Neuronal stem cell (in vitro differentiated cells): ENCODE measurements at places on chromosomes 2 and 18.

DNA sequence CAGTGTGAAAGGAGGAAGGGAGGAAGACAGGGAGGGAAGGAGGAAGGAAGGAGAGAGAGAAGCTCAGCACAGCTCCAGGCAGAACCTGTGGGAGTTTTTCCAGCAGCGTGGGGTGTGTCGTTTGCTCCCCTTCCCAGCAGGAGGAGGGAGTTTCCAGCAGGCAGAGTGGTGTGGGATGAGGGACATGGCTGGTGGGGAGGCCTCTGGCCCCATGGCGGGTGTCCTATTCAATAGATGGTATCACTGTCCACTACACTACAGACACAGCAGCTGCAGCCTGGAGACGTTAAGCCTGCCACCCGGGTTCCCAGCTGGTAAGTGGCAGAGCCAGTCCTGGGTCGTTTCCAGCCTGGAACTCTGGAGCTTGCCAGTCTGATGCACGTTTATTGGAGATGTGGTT is 44.7 kb downstream of the GLI2 start:
- DNase-seq: no peak

DNA sequence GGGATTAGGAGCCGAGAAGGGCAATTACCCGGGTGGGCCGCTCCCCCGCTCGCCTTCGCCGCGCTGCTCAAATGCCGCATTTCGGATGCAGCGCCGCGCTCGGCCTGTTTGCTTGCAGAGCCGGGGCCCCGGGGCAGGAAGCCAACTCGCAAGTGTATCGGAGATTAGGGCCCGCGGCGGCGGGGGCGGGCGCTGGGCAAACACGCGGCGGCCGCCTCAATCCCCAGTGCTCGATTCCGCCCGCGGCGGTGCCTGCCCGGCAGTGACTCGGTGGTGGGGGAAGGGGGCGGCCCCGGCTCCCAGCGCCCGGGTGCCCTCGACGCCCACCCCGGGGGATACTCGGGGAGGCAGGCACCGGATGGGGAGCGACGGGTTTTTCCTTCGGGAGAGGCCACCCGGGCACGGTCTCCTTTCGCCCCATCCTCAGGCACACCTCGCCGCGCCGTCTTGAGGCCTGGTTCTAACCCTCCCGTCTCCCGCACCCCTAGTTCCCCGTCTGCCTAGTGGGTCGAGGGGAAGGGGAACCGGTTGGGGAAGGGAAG is 26.6 kb upstream of the NOTO start:
- peak; percentile 54 for DNase-seq

DNA sequence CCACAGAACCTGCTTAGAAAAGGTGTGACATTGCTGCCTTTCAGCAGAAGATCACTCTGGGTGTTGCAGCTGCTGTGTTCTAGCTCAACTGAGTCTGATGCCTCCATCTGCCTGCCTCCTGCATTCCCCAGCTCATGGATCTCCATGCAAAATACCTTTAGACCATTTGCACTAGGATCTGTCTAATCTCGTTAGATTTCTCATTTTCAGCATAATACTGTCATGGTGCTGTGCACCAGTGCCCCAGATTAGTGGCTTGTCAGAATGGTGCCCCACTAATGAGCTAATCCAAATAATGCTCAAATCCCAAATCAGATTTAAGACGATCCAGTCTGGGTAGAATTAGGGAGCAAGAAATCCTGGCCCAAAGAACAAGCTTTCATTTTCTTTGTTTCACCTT is 284.4 kb upstream of the PARD3B start:
- DNase-seq: no peak

DNA sequence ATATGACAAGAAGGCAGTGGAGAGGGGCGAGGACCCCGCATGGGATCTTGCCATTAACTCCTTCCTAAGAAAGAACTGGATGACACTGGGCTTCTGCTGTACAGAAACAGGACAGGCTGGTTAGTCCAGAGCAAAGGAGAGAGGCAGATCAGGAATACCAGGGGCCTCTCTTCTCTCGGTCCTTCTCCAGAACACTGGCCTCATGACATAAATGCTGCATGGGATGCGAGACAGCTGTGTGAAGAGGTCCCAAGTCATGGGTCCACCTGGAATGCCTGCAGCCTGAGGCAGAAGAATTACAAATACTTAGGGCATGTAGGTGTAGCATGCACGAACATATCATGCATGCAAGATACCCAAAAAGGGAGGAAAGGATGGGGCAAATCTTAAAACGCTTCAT is 9.1 kb downstream of the MBOAT2 start:
- no peak for DNase-seq

- DNase-seq: no peak
These were observed 42.1 kb downstream of the ST6GAL2 start for GRCh38 chr2:106843910-106844250.

DNA sequence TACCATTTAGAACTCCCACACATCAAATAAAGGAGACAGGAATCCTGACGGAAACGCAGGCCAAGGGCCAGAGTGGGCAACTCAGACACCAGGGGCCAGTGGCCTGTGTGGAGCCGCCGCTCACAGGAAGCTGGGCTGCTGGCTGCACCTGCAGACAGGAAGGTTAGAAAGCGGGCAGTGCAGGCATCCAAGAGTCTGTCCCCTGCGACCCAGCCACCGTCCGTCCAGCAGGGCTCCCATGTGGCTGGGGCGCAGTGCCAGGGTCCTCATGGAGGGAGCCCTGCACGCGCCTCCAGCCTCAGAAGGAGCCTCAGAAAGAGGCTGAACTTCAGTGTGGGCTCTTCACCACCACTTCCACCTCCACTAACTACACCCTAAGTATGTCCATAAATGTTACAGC is 2.5 kb upstream of the ANO7 start:
- no peak for DNase-seq

GRCh38 chr2:144774809-144775208 is 254.9 kb upstream of the ZEB2 start:
- DNase-seq: no peak

GRCh38 chr2:236587861-236588815 is 18.5 kb downstream of the ACKR3 start:
- DNase-seq: no peak

- DNase-seq: no peak
These were observed 34.3 kb upstream of the TXNDC2 start for GRCh38 chr18:9851511-9851910.

GRCh38 chr2:201441409-201441808 is 9.8 kb downstream of the TRAK2 start:
- DNase-seq: no peak

DNA sequence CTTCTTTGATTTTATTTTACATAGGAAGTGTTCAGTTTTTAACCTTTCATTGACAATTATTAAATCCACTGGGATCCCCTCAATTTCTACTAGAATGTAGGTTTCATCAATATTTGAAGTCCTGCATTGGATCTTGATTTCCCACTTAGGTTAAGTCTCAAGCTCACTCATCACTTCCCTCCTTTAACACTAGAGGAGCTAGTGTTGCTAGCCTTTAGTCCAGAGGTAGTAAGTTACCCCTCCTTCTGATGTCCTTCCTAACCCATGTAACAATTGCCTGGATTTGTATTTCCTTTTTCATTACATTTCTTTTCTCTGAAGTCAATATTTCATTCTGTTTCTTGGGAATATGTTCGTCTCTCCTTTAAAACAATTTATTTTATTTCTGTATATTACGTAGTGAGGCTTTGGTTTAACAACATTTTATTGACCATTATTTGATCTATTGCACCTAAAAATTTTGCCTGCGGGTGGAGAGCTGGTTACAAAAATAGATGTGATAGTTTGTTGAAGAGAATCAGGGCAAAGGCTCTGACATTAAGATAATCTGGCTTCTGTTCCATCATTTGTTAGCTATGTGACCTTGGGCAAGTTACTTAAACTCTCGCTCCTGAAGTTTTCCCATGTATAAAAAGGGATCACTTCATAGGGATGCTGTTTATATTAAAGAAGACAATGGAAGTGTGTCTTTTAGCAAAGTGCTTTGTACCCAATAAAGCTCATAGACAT is 833.0 kb downstream of the SLC4A3 start:
- DNase-seq: no peak

- DNase-seq: no peak
These were observed 434 bp upstream of the DUSP19 start for GRCh38 chr2:183078163-183078463.

GRCh38 chr2:218781691-218782527 is at the start of gene CYP27A1:
CYP27A1 (plus strand) TSS chr2:218782147; CDS start chr2:218782183, 36 bp downstream.
- DNase-seq: peak; percentile 24

- no peak for DNase-seq
These were observed 25.6 kb downstream of the MRPL33 start for GRCh38 chr2:27796791-27797765.

- DNase-seq: no peak
These were observed 65.4 kb upstream of the WDR75 start for GRCh38 chr2:189375842-189376241.

DNA sequence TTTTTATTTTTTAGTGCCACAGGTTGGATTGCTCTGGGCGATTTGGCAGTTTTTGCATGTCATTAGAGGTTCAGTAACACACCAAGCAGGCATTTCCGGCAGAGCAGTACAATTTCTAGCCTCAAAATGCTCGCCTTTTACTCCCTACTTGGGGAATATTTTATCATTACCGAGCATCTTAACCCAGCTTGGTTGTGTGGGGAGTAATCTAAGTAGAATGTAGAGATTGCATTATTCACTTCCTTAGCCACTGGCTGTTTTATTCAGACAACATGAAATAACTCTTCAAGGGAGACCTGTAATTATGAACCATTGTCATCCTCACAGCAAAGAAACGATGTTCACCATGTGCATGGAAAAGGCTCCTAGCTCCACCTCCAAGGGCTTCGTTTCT is 13.1 kb downstream of the GRP start:
- no peak for DNase-seq
